Endothelial cell (in vitro differentiated cells): ENCODE measurements at places on chromosomes 12 and 14. TPM values are rescaled to one million over a fixed set of nuclear protein-coding genes. Genes with fewer than 3 reads are reported as not detected.

- DNase-seq, result peak; percentile 35
Measured at GRCh38 chr14:35352274-35353233, 52.0 kb downstream of the NFKBIA start.

DNA sequence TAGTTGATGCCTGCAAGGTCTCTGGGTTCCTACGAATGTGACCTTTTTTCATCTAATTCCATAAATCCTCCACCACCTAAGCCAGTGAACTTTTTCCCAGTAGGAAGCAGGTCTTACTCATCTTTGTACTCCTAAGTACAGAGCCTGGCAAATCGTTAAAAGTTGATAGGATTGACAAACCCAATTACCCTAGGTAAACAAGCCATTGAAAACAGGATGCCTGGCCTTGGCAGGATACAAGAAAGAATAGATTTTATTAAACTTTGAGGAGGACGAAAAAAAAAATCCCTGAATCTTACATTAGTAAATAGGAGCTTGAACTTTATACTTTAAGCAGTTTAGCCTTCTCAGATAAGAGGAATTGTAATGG, 5.6 kb downstream of the TBPL2 start:
- no peak for DNase-seq

DNA sequence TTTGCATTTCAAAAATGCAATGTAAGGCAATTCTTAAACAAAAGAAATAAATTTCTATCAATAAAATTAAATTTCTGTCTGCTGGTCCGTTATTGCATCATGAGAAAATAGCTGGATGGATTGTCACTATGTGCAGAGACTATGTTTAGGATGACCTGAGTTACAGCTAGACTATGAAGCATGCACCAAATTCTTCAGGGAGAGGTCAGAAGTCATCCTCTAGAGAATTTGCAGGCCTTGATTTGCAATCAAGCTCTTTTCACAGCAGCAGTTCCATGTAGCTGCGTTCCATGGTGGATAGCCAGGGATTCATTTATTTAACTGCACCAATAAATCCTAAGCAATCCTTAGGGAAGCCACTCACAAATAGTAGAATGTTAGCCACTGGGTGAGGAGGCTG, 253.7 kb downstream of the MSRB3 start:
- no peak for DNase-seq

- DNase-seq, result no peak
Measured at GRCh38 chr12:104357421-104357952, 53.9 kb downstream of the EID3 start.

- no peak for DNase-seq
Measured at GRCh38 chr14:21078287-21078686, 8.2 kb downstream of the ARHGEF40 start.

GRCh38 chr12:77087427-77087826, 22.1 kb upstream of the E2F7 start:
- no peak for DNase-seq

GRCh38 chr12:52179396-52179973, 12.3 kb downstream of the KRT80 start:
- no peak for DNase-seq

GRCh38 chr12:97134495-97134894, 227.4 kb downstream of the NEDD1 start:
- no peak for DNase-seq

DNA sequence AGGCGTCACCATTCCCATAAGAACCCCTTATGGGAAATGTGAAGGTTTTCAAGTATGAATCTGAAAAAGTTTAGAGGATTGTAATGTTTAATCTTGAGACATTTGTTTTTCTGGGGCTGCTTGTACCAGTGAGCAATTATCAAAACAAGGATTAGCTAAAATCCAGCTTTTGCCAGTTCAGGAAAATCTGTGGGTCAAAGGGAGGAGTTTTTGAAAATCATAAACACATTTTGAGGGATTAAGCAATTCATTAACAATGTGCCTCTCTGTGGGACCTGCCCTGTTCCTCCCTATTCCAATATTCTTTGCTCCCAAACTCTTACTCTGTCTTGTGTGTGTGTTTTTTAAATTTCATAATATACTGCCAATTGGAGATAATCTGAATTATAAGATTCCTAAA, 11.7 kb upstream of the DAAM1 start:
- no peak for DNase-seq

GRCh38 chr12:129409281-129409680, 494.5 kb downstream of the TMEM132D start:
- no peak for DNase-seq

DNA sequence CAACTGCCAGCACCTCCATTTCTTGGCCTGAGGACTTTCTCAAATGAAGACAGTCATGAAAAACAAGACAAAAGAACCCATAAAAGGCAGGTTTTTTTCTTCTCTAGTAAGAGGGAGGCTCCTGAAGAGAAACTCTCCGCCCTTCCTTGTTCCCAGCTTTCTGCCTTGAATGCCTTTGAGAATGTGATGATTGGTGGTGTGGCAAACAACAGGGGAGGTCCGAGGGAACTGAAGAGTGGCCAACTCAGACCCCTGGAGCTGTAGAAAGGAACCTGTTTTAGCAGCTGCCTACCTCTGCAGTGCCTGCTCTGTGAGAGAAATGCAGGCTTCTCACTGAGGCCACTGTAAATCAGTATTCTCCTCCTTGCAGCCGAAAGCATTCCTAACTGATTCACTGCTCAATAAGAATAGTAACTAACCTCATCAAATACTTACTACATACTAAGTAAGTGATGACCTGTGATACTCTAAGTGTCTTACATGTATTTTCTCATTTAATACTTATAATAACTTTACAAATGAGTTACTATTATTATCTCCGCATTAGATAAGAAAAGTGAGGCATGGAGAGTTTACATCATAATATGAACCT, 16.7 kb upstream of the ERC1 start:
- no peak for DNase-seq

GRCh38 chr14:23445773-23446172, 10.3 kb upstream of the MYH7 start:
- no peak for DNase-seq

GRCh38 chr14:71403656-71404055, 496.4 kb downstream of the PCNX1 start:
- peak; percentile 6 for DNase-seq

The TEDC1 gene
- total RNA-seq, result 11.5 TPM

The SLCO1A2 gene
- total RNA-seq, result 2.1 TPM

The SIX1 gene
- total RNA-seq, result 0.41 TPM

The SLC5A8 gene
- not detected for total RNA-seq

The KRT71 gene
- not detected for total RNA-seq

The EAPP gene
- total RNA-seq, result 30.1 TPM

The SVOP gene
- total RNA-seq, result 0.15 TPM

The HOTAIR gene
- 1.4 TPM for total RNA-seq
